Stimulated activated CD4-positive, alpha-beta T cell treated with anti-CD3 and anti-CD28 coated beads, Interleukin-12 subunit alpha, Interleukin-12 subunit beta, amount 100 ng/mL, for 4 hours (primary cell): ENCODE measurements at places on chromosomes 16 and 17.

DNA sequence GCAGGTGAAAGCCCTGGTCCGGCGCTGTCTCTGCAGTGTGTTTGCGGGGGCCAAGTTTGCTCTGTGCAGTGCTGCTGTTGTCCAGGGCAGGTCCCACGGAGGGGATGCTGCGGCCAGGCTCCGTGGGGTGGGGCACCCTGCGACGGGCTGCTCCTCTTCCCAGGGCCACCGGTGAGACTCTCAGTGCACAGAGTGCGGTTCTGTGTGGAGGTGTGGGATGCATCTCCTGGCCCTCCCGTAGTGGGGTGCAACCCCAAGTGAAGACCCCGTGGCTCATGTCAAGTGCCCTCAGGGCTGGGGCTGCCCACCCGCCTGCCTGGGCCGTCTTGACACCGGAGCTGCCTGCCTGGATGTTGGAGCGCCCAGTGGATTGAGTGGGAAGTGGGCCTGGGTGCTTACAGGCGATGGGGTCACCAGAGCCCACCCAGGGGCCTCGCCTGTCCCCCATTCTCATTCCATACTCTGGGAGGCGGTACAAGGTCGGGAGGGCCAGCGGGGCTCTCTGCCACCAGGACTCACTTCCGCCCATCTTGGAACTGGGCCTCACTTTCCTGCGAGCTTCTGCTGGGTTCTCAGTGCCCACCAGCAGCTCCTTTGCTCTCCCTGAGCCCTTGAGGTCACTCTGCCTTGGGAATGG lies 119.9 kb downstream of the BANP start:
- no peak for DNase-seq

GRCh38 chr17:2954898-2955445 lies 108.4 kb downstream of the OR1D5 start:
- no peak for DNase-seq

- DNase-seq: no peak
Observed at GRCh38 chr16:66580605-66581209, 1.4 kb downstream of the CMTM2 start.

- no peak for DNase-seq
Observed at GRCh38 chr17:45841186-45841585, 3.5 kb upstream of the SPPL2C start.

DNA sequence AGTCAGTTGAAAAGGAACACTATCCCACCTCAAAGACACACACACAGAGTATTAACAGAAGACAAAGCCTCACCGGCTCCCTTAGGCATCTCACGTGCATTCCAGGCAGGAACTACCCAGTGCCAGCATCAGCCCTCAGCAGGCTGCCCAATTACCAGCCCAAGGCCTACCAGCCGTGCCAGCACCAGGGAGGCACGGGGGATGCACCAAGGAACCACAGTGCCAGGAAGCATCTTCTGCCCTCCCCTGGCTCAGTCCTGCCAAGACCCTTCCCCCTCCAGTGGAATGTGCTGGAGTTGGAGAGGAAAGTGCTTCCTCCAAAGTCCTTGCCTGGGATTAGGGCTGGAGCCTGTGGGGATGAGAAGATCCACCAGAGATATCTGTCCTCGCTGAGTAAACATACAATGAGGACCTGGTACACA lies 11.0 kb upstream of the KRT19 start:
- DNase-seq: no peak

- no peak for DNase-seq
Observed at GRCh38 chr16:48321317-48322036, 63.7 kb downstream of the SIAH1 start.

- DNase-seq: no peak
Observed at GRCh38 chr17:34486761-34487160, 92.6 kb upstream of the TMEM132E start.

DNA sequence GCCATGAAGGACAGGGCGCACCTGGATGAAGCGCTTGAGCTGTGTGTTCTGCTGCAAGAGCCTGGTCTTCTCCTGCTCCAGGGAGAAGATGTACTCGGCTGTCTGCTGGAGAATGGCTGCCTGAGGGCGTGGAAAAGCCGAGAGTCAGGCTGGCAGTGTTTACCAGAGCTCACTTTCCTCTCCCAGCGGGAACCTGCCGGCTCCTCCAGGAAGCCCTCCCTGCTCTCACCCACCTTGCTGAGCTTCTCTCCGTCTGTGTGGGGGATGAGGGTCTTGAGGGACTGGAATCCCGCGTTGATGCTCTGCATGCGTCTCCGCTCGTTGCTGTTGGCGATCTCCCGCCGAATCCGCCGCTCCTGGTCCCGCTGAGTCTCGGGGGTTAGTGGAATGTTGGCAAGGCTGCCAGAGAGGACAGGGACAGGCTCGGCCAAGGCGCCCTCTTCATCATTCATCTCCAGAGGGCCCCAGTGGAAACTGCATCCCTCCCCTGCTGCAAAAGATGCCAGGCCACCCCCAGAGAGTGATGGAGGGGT lies 10.5 kb downstream of the TFAP4 start:
- DNase-seq: no peak

DNA sequence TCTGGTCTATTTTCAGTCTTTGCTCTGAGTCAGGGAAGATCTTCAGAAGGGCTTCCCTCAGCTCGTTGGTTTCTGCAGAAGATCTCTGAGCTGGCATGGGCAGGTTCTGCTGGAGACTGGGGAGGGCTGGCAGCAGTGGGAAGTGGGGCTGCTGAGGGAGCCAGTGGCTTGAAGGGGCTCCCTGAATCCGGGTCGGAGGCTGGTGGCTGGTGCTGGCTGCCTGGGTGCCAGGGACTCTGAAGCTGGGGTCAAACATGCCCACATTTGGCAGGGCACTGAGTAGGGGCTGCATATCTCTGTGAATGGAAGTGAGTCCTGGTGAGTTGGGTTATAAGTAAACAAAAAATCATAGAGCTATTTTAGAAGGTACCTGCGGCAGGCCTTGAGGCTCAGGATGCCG lies 67.0 kb downstream of the N4BP1 start:
- DNase-seq: no peak

- no peak for DNase-seq
Observed at GRCh38 chr17:38358586-38359513, 7.2 kb downstream of the SOCS7 start.
